Stimulated activated CD4-positive, alpha-beta T cell treated with anti-CD3 and anti-CD28 coated beads, Interleukin-1b, Interleukin-23, amount 100 ng/mL, for 24 hours (primary cell): ENCODE measurements at places on chromosomes 4 and X.

- DNase-seq, result no peak
Measured at GRCh38 chrX:54492340-54492739, 3.7 kb downstream of the FGD1 start.

DNA sequence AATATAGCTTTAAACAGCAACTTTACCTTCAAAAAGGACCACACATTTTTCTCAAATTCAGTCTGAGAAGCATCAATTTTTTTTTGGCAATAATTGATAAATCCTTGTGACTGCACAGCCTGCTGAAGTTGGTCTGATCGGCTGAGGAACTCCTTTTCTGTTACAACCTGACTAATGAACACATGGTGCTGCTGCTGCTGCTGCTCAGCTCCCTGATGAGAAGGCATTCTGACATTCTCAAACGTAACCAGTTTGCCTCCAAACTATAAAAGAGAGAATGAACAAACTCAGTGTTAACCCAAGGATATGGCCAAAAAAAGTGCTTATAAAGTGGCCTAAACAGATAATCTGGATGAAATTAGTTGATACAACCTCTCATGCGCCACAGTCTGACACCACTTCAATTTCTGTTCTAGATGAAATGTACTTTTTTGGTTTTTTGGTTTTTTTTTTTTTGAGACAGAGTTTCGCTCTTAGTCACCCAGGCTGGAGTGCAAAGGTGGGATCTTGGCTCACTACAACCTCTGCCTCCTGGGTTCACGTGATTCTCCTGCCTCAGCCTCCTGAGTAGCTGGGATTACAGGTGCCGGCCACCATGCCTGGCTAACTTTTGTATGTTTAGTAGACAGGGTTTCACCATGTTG lies 26.5 kb downstream of the SEC31A start:
- DNase-seq, result no peak

DNA sequence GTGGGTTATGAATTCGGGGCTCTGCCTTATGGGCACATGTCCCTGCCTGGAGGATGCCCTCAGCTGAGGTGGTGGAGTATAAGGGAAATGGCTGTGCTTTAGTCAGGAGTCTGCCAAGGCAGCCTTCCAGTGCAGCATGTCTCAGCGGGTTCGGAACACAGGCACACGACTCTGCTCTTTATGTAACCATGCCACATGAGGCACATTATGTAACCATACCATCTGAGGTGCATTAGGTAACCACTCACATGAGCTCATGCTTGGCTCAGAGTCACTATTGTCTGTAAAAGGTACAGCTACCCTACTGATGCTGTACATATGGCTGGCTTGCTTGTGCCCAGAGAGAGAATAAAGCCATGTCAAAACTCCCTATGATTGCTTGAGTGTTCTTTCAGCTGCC lies 723.6 kb downstream of the TRAM1L1 start:
- no peak for DNase-seq

DNA sequence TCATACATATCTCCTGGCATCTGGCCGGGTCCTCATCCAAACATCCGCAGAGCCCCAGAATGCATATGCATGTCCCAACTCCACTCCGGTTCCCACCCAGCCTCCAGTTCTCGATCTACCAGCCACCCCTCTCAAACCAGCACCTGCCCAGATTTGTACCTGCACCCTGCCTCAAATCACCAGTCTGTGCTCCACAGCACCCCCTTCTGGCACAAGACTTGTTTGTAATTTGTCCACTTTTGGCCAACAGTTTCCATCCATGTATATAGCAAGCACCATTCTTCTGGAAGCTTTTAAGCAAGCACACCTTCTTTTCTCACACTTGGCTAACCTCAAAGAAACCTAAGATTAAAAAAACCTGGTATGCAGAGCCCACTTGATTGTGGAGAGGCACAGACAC lies 644.1 kb downstream of the MID1IP1 start:
- no peak for DNase-seq
